Effector CD4-positive, alpha-beta T cell (primary cell): ENCODE measurements at places on chromosomes 16 and 17.

- DNase-seq = no peak
Observed at GRCh38 chr17:376936-377863, 24.6 kb upstream of the RPH3AL start.

DNA sequence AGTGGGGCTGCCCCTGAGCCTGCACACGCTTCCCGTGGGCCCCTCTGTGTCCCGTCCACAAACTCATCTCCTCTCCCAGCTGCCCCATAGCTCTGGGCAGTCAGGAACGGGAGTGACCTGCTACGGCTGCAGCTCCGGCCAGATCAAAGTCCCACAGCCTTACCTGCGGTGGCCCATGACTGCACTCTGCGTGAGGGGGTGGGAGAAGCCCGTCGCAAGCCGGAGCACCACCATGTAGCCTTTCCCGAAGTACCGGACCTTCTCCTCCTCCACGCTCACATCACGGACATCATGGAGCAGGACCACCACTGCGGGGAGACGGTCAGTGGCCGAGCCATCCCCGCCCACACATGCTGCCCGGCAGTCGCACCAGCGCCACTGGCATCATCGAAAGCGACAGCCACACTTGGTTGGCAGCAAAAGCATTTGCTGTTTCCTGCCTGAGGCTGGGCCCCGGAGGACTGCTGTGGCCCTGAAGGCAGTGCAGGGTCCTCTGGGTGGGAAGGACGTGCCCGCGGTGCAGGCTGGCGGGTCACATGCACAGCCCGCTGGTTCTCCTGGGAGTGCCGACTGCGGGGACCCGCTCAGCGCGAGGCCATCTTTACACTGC, 6.2 kb downstream of the CYBC1 start:
- no peak for DNase-seq

- DNase-seq = no peak
Observed at GRCh38 chr17:62718429-62718828, 89.7 kb downstream of the MARCHF10 start.

GRCh38 chr17:44915321-44915726, at the start of gene GFAP:
TSS of gene GFAP (minus strand) at chr17:44915500. CDS start at chr17:44915486, 14 bp downstream.
- no peak for DNase-seq

- DNase-seq = peak; percentile 44
Observed at GRCh38 chr17:42337442-42337841, 49.1 kb downstream of the STAT5A start.

DNA sequence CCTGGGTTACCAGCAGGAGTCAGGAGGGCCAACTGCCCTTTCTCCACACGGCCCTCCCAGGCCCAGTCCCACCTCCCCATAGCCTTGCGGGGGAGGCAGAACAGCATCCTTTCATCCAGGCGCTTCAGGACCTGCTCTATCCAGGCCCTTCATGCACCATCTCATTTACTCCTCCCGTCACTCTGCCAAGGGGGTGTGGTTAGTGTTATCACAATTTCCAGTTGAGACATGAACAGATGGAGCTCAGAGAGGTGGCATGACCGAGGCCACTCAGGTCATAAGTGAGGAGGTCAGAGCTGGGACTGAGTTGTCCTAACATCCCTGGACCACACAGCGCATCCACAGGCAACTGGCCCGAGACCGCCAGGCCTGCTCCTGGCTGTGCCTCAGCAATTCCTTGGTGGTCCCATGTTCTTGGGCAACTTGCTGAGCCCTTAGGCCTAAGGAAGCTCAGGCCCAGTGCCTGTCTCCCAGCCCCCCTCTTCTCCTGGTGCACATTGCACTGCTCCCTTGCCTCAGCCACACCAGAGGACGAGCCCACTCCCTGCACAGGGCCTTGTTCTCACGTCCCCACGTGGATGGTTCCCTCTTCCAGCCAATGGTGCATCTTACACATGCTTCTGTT, 23.8 kb downstream of the C17orf100 start:
- no peak for DNase-seq

DNA sequence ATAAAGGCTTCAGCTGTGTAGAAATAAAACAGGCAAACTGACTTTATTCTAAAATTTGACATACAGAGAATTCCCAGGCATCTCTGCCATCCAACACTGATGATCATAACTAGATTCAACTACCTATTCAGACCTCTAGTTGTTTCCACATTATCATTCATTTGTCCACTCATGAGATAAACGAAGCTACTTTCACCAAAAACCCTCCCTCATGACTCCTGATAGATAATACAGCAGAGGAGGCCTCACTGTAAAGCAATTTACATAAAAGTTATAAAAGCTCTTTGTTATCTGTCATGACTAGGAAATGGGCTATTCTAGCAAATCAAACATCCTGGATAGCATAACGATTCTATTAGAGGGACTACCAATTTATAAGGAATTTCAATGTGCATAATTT, 19.6 kb upstream of the RFFL start:
- DNase-seq = no peak
